ENCODE measurements at places on chromosomes 7 and 10.

GRCh38 chr7:42174391-42174912, 62.6 kb downstream of the GLI3 start:
- DNase-seq: no peak

- no peak for DNase-seq
Measured at GRCh38 chr7:91039033-91039432, 225.2 kb upstream of the FZD1 start.

GRCh38 chr7:93117327-93117726, 452 bp downstream of the SAMD9 start:
- DNase-seq: no peak

DNA sequence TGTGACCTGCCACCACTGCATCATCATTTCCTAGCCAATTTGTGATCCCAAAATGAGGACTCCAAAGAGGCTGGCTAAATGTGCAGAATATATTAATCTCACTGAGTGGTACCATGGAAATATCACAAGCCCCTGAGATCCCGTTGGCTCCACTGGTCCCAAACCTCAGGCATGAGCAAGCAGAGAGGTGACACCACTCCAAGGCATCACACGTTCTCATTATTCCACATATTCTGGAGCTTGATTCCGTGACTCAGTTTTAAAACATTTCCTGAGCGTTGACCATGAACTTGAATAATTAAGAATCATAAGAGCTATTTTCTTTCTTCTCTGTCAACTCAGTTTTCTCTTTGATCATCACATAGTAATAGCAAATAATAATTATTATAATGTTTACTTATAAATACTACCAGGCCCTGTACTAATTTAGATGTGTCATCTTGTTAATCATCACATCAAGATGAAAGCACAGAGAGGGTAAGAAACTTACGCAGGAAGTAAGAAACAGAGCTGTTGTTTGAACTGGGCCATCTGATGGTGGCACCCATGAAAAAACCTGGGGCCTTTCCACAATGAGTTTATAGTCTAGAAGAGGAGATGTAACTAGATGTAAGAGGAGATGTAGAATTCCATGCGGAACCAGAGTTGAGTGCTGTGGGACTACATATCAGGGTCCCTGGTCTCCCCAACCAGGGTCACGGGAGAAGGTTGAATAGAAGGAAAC, 3.5 kb downstream of the APBB1IP start:
- DNase-seq: no peak

GRCh38 chr10:63415640-63416244, 50.0 kb downstream of the JMJD1C start:
- DNase-seq: no peak

Measured in SHP77 treated with DMSO at 0.1 percent for 48 hours (cell line).